Pulmonary artery endothelial cell (primary cell): ENCODE measurements at places on chromosomes 7 and 10. TPM values are rescaled to one million over a fixed set of nuclear protein-coding genes. Genes with fewer than 3 reads are reported as not detected.

The DLX6 gene
- total RNA-seq: not detected in 2 replicates

The TSPAN13 gene
- total RNA-seq: 19.4 and 24.6 TPM in 2 replicates

The ABCC2 gene
- total RNA-seq: 0.66 and 0.99 TPM in 2 replicates

The SYT15 gene
- 0.07 and 0.21 TPM in 2 replicates for total RNA-seq

The HSPA12A gene
- total RNA-seq: 0.13 and 0.42 TPM in 2 replicates

The LAMTOR4 gene
- 68.4 and 109 TPM in 2 replicates for total RNA-seq

The RSPH10B2 gene
- total RNA-seq: 0.13 TPM in 1 of 2 replicates, not detected in the other

The H2BK1 gene
- not detected in 2 replicates for total RNA-seq

The WNT8B gene
- total RNA-seq: not detected in 2 replicates

The BLNK gene
- not detected in 2 replicates for total RNA-seq

The ITGA8 gene
- total RNA-seq: under 0.01 TPM in 1 of 2 replicates, not detected in the other

The VIM gene
- total RNA-seq: 5,223 and 8,926 TPM in 2 replicates

The GLI3 gene
- total RNA-seq: 2.3 and 3.8 TPM in 2 replicates

The TMEM26 gene
- 0.14 and 0.26 TPM in 2 replicates for total RNA-seq

The STRA8 gene
- not detected in 2 replicates for total RNA-seq

The ABCB4 gene
- total RNA-seq: 0.11 TPM in 1 of 2 replicates, not detected in the other

The ADAMTS14 gene
- under 0.01 TPM in 1 of 2 replicates, not detected in the other for total RNA-seq

The MALRD1 gene
- not detected in 2 replicates for total RNA-seq

The EBLN1 gene
- not detected in 2 replicates for total RNA-seq

The LRRC18 gene
- not detected in 2 replicates for total RNA-seq

The C10orf53 gene
- total RNA-seq: not detected in 2 replicates

The ELAPOR2 gene
- total RNA-seq: 26.0 and 46.4 TPM in 2 replicates

The CCDC7 gene
- 3.6 and 11.4 TPM in 2 replicates for total RNA-seq

The LFNG gene
- total RNA-seq: 5.8 and 8.6 TPM in 2 replicates

The TRPV5 gene
- not detected in 2 replicates for total RNA-seq

The ANKRD7 gene
- 0.13 and 0.21 TPM in 2 replicates for total RNA-seq

The CTNNA3 gene
- total RNA-seq: not detected in 2 replicates

The CH25H gene
- 0.40 and 2.7 TPM in 2 replicates for total RNA-seq

The PNLIPRP2 gene
- total RNA-seq: not detected in 2 replicates

The OR2A7 gene
- total RNA-seq: 0.07 and 0.11 TPM in 2 replicates

The ELN gene
- 0.20 and 0.21 TPM in 2 replicates for total RNA-seq

The NKX1-2 gene
- not detected in 2 replicates for total RNA-seq

The UTF1 gene
- total RNA-seq: not detected in 2 replicates

The KIAA1217 gene
- total RNA-seq: 0.88 and 1.5 TPM in 2 replicates

The VAX1 gene
- not detected in 2 replicates for total RNA-seq

The HOXA7 gene
- 0.04 and 0.13 TPM in 2 replicates for total RNA-seq

The STOX1 gene
- total RNA-seq: 0.11 and 0.13 TPM in 2 replicates

The ENO4 gene
- total RNA-seq: under 0.01 and 0.07 TPM in 2 replicates

The HPS6 gene
- total RNA-seq: 35.9 and 41.9 TPM in 2 replicates

The TMEM270 gene
- total RNA-seq: not detected in 2 replicates

The ATOH7 gene
- total RNA-seq: not detected in 2 replicates

The TRIM73 gene
- total RNA-seq: 0.67 and 0.73 TPM in 2 replicates

The GBX1 gene
- not detected in 2 replicates for total RNA-seq

The STEAP1 gene
- total RNA-seq: 18.6 and 40.1 TPM in 2 replicates

The EMX2 gene
- not detected in 2 replicates for total RNA-seq

The PYROXD2 gene
- total RNA-seq: 4.0 TPM in 2 replicates
